T-helper 1 cell (primary cell): ENCODE measurements at places on chromosomes 2 and 18.

GRCh38 chr2:206001912-206002311 lies 84.1 kb downstream of the INO80D start:
- DNase-seq, result no peak

DNA sequence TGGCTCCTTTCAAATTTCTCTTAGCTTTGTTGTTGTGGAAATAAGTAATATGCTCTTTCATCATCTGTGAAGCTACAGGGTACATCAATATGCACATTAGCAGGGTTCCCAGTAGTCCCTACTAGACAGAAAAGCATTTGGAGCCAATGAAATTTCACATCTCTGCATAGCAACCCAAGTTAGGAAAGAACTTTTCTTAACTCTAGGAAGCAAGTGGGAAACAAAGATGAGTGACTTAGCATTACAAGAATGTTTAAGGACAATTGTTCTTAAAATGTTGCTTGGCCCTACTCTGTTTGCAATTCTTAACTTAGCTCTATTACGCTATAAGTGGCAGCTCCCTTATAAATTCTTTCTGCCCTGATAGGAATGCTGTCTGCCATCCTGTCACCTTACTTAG lies 39.6 kb downstream of the ZEB2 start:
- DNase-seq, result no peak

- no peak for DNase-seq
These were observed 81.6 kb downstream of the RTN4 start for GRCh38 chr2:54968561-54969218.

GRCh38 chr2:181411105-181411849 lies 45.9 kb upstream of the ITGA4 start:
- no peak for DNase-seq

DNA sequence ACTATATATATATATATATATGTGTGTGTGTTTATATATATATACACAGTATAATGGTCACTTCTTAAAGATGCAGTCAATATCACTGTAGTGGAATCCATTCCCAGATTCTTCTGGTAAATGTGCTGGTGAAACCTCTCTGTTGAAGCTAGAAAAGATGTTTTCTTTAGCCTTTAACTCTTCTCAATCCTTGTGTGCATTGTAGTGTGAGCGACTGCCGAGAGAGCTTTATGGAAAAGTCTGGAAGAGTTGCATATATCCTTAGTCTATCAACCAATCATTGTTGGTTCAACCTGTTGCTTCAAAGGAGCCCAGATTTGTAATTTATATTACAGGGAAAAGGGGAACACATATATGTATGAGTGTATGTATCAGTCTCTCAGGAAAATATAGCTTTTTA lies 27.7 kb downstream of the SLC66A3 start:
- DNase-seq, result no peak

DNA sequence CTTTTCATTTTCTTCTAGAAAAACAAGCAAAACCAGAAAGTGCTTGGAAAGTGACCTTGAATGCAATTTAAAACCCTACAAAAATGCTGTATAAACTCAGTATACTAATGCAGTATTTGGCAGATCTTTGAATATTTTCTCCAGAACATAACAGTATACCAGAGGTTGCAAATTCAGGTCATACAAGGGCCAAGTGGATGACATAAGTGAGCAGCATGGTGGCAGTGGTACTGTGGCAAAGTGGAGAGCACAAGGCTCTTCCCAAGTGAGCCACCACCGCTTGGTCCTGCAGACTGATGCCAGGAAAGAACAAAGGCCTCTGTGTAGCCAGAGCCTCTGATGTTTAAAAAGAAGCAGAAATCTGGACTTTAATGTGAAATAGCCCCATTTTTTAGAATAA lies 33.1 kb downstream of the METTL4 start:
- no peak for DNase-seq
